ENCODE measurements at places on chromosomes 13 and 19.

DNA sequence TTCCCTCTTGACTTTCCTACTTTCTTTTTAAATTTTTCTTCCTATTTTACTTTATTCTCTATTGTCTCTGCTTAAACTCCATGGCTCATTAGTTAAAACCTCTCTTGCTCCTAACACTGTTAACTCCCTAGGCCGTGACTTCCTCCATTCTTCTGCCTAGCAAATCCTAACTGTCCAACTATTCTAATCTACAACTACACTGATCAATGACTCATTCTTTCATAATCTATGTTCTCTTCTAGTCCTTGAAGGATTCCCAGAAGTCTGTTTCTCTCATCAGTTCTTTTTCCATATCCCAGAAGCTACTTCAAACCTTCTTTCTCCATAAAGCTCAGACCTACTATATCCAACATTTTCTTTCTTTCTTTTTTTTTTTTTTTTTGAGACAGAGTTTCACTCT is 66.9 kb downstream of the MICU2 start:
- no peak for DNase-seq

DNA sequence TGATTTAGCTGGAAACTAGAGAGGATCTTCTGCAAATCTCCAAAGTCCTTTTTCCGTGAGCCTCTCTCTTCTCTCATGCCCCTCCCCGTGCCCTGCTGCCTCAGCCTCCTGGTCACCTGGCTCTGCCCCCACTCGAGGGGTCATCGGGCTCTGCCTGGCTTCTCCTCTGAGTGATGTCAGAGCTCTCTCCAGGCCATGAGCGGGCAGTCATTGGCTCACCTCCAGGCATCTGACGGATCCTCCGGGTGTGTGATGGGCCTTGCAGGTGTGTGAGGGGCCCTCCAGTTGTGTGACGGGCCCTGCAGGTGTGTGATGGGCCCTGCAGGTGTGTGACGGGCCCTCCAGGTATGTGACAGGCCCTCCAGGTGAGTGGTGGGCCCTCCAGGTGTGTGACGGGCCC is 10.3 kb upstream of the GAS6 start:
- no peak for DNase-seq

DNA sequence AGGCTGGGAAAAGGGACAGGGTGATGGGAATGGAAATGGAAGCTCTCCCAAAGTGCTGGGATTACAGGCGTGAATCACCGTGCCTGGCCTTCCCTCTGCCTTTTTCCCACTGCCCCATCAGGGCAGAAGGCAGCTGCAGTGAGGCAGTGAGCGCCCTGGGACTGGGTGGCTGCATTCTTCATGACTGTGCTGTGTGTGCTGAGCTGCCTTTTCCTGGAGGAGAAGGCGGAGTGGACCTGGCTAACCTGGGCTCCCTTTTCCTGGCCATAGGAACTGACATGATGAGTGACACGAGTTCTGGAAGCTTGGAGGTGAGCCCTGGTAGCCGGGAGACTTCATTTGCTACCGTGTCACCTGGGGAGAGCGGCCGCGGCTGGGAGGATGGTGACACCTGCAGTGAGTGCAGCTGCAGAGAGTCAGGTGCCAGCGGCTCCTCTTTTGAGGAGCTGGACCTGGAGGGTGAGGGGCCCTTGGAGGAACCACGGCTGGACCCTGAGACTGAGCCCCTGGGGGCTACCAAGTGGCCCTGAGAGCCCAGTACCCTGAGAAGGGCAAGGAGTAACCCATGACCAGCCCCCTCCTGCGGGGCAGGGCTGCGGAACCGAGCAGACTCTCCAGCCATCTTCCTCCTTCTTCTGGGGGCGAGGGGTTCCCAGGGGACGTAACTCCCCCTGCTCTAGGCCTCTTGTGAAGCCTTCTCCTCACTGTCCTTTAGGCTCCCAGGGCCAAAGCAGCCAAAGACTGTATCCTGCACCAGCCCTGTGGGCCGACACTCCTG is 26.3 kb upstream of the ZNF492 start:
- DNase-seq = no peak

GRCh38 chr13:38905861-38906260 is 84.8 kb downstream of the STOML3 start:
- no peak for DNase-seq

DNA sequence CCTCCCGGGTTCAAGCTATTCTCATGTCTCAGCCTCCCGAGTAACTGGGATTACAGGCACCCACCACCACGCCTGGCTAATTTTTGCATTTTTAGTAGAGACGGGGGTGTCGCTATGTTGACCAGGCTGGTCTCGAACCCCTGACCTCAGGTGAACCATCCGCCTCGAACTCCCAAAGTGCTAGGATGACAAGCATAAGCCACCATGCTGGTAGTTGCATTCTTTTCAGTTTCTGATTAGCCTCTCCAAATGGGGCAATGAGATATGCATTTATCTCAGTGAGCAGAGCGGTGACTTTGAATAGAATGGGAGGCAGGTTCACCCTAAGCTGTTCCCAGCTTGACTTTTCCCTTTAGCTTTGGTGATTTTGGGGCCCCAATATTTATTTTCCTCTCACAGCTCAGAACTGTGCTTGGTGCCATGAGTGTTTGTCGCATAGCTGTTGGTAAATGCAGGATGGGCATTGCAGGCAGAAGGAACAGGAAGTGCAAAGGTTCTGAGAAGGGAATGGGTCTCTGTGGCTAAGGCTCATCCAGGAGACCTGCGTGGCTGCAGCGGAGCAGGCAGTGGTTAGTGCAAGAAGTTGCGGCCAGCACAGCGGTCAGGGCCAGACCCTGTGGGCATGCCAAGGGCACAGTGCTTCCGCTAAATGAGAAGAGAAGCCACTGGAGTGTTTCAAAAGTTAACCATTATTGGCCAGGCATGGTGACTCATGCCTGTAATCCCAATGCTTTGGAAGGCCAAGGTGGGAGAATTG is 20.7 kb downstream of the LYPD3 start:
- DNase-seq = no peak

DNA sequence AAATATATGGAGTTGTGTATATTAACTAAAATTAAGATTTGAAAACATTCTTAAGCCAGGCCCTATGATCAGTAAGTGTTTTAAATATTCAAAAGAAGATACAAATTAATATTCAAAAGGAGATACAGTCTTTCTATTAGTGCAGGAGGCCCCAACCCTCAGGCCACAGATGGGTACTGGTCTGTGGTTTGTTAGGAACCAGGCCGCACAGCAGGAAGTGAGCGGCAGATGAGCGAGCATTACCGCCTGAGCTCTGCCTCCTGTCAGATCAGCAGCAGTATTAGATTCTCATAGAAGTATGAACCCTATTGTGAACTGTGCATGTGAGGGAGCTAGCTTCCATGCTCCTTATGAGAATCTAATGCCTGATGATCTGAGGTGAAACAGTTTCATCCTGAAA is 232.9 kb downstream of the FOXO1 start:
- DNase-seq = no peak

- no peak for DNase-seq
Measured at GRCh38 chr13:30618186-30618929, 638 bp downstream of the USPL1 start.

- no peak for DNase-seq
Measured at GRCh38 chr13:32426191-32426989, 1.5 kb downstream of the N4BP2L1 start.

- DNase-seq = peak; percentile 25
Measured at GRCh38 chr13:95676105-95676761, 706 bp upstream of the DNAJC3 start.

DNA sequence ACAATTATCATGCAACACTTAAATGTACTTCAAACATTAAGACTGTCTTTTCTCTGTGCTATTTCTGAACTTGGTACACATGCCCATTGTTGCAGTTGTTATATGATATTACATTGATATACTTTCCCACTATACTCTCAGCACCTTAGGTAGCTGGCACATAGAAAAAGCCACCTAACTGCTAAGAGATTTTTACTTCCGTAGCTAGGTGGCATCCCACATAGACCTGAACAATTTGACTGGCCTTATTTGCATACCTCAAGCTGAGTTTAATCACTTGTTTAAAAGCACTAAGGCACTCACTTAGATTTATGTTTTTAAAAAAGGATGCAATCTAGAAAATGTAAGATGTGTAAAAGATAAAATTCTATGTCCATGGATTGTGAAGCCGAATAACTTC is 194.2 kb downstream of the POU4F1 start:
- DNase-seq = no peak

- no peak for DNase-seq
Measured at GRCh38 chr19:42284066-42284501, 15.0 kb downstream of the CIC start.

DNA sequence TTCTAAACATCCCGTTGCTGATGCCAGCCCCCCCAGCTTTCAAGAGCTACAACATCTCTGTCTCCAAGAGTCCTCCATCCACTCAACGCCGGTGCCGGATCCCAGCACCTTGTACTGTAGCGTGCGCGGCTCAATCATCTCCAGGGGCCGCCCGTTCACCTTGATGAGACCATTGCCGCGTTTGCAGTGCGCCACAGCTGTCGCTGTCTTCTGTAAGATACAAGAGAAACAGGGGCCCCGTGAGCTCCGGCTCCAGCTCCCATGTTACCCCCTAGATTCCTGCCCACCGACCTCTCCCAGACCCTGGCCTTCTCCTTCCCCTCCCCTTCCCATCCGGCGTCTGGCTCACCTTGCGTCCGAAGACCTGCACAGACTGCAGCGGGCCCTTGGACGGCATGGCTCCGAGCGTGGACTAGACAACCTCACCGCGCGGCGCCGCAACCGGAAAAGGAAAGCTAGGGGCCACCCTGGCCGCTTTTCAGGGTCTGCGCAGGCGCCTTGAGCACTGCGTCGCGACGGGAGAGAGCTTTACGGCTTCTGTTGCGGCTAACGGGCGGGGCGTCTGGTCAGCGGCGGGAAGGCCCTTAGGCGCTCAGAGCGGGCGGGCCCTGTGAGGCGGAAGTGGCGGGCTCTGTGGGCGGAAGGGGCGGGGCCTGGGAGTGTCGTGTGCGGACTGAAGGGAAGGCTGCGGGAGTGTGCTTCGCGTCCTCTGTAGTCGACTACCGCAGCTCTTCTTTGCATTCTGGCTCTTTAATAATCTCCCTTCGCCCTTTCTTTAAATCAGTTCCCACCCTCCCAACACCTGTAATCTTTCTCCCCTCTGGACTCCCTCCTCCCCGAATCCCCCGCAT is at the start of gene RPS16:
Gene RPS16, minus strand, starts transcription at position 451 of the 851 bp plus-strand sequence. Its CDS starts 54 bp downstream, at position 397.
- no peak for DNase-seq

DNA sequence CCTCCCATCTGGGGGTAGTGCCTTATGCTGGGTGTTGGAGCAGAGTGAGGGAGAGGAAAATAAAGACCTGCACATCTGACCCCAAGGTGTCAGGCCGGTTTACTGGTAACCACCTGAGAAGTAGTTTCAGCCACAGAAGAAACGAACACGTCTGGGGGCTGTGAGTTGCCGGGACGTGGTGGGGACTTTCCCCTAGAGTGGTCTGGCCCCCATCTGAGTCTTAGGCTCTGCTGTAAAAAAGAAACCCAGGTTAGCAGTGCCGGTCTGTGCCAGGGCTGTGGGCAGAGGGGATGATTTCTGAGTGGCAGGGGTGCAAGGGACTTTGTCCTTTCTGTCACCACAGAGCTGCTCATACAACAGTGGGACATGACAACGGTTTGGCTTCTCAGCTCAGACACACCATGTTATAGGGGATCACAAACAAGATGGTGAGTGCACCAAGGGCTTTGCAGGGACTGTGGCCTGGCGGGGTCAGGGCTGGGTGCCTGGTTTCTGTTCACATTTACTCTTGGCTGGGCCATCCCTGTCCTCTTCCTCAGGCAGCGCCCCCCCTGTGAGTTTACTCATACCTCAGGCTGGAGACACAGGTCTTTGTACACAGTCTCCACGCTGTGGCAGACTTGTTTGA is 9.0 kb downstream of the GCDH start:
- no peak for DNase-seq

- DNase-seq = no peak
Measured at GRCh38 chr19:39236527-39236926, 8.3 kb downstream of the IFNL3 start.

DNA sequence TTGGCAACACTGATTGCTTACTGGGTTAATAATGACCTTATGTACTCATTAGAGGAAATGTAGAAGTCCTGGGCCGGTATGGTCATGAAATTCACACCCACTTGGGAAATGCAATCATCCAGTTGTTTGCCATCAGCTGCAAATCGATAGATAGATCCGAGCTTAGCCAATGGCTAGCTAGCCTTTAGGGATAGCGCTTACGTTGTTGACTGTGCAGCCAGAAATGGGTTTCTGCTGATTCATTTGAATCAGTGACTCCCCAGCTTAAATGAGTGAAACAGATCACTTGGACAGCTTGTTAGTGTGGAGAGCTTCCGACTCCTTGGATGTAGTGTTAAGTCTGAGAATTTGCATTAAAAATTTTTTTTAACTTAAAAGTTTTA is 11.8 kb downstream of the IL17D start:
- DNase-seq = no peak

GRCh38 chr19:2811221-2811722 is 8.4 kb upstream of the ZNF554 start:
- DNase-seq = no peak

DNA sequence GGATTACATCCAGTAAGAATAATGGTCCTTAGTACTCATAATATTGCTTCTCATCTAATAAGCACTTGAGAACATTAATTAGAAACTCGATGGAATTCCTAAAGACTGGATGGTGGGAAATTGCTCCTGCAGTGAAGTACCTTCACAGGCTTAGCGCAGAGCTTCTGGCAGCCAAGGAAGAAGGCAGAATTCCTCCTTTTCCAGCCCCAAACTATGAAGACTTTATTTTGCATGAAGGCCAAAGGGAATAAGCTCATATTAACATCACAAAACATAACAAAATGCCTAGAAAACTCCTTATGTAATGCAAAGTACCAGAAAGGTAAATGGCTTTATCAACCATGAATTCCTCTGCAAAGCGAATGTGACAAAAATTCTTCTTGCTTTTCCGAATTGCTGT is 336.1 kb downstream of the DNAJC15 start:
- DNase-seq = no peak

- no peak for DNase-seq
Measured at GRCh38 chr13:106599875-106600797, 32.2 kb upstream of the ARGLU1 start.

- no peak for DNase-seq
Measured at GRCh38 chr19:14127176-14127575, 9.2 kb downstream of the ASF1B start.

DNA sequence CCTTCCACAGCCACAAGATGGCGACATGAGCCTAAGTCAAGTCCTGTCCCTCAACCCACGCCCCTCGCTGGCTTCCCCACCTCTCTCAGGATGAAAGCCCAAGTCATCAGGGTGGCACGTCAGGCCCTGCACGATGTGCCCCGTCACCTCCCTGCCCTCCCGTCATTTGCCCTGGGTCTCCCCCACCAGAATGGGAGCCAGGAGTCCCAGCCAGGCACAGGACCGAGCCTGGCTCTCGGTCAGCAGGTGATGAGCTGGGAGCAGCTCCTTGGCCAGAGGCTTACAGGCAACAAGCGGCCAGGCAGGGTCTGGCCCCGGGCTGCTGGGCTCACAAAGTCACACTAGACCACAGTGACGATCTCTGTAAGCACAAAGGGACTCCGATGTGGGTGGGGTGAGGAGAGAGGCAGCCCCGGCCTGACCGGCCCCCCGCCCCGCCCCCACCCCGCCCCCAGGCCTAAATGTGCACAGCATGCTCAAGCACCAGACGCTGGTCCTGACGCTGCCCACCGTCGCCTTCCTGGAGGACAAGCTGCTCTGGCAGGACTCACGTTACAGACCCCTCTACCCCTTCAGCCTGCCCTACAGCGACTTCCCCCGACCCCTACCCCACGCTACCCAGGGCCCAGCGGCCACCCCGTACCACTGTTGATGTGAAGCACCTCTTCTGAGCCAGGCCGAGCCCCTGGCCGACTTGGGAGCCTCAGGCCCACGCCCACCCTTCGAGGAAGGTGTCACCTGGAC is 7.3 kb downstream of the MRPL4 start:
- peak; percentile 88 for DNase-seq

GRCh38 chr19:5575590-5575989 is 7.8 kb upstream of the TINCR start:
- DNase-seq = no peak

- DNase-seq = no peak
Measured at GRCh38 chr19:40503320-40503695, 36.5 kb downstream of the SPTBN4 start.

All from iPS DF 6.9 (cell line).